ENCODE measurements at places on chromosomes 2 and 18.

DNA sequence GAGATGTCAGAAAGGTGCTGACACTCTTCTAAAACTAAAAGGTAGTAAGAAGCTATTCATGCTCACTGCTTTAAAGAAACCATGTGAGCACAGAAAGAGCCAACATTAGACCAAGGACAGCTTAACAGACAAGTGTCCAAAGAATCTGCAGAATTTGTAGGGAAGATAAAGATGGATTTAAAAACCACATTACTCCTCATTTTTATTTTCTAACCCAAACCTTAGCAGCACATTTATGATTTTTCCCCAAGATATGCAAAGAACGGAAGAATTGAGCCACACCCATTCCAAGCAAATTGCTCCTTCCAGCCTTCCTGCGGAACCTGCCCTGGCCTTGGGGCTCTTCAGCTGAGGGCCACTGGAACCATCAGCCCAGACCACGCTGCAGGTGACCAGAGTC is 26.9 kb downstream of the MBP start:
- DNase-seq = no peak

- DNase-seq = no peak
Observed at GRCh38 chr2:234116010-234116409, 65.5 kb downstream of the SPP2 start.

DNA sequence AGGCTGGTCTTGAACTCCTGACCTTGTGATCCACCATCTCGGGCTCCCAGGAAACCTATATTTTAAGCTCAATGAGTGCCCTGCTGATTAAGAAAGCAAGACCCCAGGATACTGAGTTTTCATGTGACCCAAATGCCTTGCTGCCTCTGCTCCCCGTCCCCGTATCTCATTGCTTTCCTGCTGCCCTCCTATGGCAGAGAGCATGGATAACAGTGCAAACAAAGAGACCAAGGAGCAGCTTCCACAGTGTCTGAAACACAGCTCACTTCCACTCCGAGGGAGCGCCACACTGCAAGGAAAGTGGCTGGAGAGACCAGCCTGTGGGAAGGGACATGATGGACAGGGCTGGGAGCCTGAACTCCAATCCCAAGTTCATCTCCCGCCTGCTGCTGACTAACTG is 246.8 kb downstream of the TMEM182 start:
- DNase-seq = peak; percentile 12

- DNase-seq = peak; percentile 46
Observed at GRCh38 chr2:8525582-8526402, 156.1 kb upstream of the ID2 start.

- no peak for DNase-seq
Observed at GRCh38 chr2:140122001-140122400, 1341.8 kb upstream of the NXPH2 start.

GRCh38 chr18:75500545-75500944 is 73.0 kb upstream of the SMIM21 start:
- no peak for DNase-seq

DNA sequence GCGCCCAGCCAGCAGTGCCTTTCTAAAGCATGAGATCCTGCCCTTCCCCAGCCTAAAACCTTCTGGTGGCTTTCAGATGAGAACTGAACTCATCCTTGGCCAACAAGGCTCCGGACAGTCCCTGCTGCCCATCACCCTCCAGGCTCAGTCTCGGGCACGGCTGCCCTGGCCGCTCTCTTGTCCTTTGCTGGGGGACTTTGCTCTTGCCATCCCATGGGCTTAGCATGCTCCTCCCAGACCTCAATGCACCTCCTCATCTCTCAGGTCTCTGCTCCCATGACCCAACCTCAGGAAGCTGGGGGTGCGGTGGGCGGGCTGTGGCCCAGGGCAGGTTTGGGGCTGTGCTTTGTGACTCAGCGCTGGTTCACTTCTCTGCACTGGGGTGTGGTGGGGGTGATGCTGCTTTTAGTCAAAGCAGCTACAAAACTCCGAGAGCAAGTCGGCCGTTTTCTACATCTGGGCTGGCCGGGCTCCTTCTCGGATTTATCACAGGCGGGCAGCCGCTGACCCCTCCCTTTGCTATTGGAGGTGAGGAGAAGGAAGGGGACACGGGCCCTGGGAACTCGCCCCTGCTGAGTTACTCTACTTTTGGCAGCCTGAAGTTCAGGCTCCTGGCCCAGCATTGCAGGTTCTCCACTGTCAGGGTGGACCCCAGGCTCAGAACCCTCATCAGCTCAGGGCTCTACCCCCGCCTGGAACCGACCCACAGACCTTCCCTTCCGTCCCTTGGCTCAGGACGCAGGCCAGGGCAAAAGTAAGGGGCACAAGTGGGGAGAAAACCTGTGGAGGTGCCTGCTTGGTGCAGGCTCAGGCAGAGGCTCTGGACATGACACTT is 90.6 kb upstream of the TAF1B start:
- DNase-seq = no peak

- peak; percentile 80 for DNase-seq
Observed at GRCh38 chr2:23385351-23385747, 370 bp downstream of the KLHL29 start.

DNA sequence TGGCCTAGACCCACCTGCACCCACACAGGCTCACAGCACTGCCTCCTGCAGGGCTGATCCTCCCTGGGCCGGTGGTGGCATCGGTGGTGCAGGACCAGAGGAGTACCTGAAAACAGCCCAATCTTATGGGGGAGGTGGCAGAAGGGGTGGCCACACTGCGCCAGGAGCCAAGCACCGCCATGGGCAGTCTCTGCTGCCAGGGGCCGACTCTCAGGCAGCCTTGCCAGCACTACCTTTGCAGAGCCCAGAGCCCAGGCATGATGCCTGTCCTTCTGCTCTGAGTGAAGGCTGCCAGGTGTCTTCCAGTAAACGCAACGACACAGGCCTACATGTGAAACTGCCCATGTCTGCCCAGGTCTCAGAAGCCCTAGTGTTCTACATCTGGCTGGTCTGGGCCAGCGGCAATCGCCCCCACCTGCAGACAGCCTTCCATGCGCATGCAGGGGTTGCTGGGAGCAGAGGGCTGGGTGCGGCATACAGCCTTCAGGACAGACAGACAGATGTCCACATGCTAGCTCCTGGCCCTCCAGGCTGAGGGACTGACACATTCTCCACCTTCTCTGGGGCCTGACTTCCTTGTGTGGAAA is 6.8 kb downstream of the HS6ST1 start:
- no peak for DNase-seq

Measured in eye (tissue), 1 donor.